AG04450 (cell line): ENCODE measurements at places on chromosomes 16 and 17.

DNA sequence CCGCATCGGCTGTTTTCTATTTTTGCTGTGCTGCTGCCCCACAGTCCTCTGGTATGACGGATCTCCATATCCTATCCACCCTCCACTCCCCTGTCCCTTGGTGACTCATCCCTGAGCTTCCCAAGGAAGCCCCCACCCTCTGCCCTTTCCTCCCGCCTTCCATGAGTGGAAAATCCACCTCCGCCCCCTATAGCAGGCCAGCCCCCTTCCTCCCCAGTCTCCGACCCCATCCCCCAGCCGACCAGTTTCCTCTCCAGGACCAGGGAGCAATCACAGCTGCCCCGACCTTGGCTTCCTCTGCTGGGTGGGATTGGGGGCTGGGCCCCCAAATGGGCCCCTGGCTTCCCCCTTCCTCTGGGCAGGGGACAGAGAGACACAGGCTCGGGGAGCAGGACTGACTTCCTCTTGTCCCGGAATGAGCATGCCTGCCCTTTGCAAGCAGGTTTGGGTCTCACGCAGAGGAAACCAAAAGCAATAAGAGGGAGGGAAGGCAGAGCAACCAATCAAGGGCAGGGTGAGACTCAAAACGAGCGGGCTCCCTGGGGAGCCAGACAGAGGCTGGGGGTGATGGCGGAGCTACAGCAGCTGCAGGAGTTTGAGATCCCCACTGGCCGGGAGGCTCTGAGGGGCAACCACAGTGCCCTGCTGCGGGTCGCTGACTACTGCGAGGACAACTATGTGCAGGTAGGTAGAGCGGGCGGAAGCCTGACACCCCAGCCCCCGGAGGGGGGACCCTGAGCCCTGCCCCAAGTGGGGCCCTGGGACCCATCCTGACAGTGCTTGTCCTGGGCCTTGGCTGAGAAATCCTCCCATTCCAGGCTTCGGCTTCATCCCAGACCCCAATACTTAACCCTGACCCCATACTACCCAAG lies at the start of the genes ABI3 and GNGT2:
Gene ABI3, plus strand, starts transcription at position 550 of the 872 bp plus-strand sequence. Its CDS starts 18 bp downstream, at position 568.
Gene GNGT2, minus strand, starts transcription at position 417 of the 872 bp plus-strand sequence. CDS start 3,152 bp downstream, outside the sequence.
- DNase-seq, result no peak

DNA sequence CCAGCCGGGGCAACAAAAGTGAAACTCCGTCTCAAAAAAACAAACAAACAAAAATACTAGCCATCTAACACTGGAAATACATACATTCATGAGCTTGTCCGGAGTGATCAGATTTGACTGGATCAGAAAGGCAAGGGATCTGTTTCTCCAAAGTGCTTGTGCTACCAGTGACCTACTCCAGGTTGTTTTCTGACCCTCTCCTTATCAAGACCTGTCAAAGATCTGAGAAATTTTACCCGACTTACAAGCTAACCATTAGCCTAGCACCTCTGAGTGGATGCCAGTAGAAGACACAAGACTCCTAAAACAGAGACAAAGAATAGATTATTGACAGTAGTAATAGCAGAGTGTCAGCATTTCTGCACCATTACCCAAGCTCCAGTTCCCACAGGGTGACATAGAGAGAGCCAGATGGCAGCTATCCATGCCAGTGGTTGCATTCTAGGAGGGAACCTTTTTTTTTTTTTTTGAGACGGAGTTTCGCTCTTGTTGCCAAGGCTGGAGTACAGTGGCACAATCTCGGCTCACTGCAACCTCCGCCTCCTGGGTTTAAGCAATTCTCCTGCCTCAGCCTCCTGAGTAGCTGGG lies 9.8 kb downstream of the ASPA start:
- DNase-seq, result no peak

DNA sequence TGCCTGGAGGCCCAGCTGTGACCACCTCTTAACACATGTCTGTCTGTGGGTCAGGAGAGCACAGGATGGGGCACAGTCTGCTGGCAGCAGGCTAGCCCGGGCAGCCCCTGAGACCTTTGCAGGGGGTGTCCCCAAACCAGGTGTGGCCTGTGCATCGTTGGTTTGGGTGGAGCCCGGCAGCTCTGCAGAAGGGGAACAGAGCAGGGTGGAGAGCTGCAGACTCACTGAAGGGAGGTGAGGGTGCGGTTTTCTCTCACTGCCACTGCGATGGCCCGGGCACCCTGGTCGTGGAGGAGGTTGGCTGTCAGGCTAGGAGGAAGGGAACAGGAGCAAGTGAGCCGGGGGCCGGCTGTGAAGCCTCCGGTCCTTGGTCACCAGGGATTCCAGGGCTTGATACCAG lies 28.8 kb downstream of the NLRC3 start:
- no peak for DNase-seq

DNA sequence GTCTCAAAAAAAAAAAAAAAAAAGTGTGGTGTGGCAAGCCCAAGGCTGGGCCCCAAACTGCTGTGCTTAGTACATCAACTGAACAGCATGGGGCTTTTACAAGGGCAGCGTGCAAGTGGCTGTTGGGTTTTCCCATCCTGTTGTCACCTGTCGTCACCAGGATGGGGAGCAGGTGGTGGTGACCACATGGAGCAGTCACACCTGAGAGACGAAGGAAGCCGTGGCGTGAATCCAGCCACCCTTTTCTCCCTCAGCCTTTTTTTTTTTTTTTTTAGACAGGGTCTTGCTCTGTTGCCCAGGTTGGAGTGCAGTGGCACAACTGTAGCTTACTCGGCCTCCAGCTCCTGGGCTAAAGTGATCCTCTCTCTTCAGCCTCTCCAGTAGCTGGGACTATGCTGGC lies 4.1 kb upstream of the MRPL58 start:
- DNase-seq, result no peak

- DNase-seq, result no peak
Measured at GRCh38 chr17:16941072-16942036, 30.6 kb downstream of the TNFRSF13B start.

GRCh38 chr17:37762666-37763065 lies 17.8 kb upstream of the HNF1B start:
- DNase-seq, result no peak

- no peak for DNase-seq
Measured at GRCh38 chr16:30551781-30552180, 6.4 kb downstream of the ZNF764 start.

GRCh38 chr16:24255456-24256371 lies at the start of gene CACNG3:
CACNG3 (plus strand) TSS chr16:24256335; CDS start chr16:24256755, 420 bp downstream.
- DNase-seq, result no peak

GRCh38 chr17:57104461-57105175 lies 19.6 kb downstream of the AKAP1 start:
- no peak for DNase-seq
